Astrocyte (in vitro differentiated cells and primary cell): ENCODE measurements at places on chromosomes 13 and 19. TPM values are rescaled to one million over a fixed set of nuclear protein-coding genes. Genes with fewer than 3 reads are reported as not detected.

TMEM59L gene
- 5.6 and 8.8 TPM in 2 replicates for total RNA-seq

DNA sequence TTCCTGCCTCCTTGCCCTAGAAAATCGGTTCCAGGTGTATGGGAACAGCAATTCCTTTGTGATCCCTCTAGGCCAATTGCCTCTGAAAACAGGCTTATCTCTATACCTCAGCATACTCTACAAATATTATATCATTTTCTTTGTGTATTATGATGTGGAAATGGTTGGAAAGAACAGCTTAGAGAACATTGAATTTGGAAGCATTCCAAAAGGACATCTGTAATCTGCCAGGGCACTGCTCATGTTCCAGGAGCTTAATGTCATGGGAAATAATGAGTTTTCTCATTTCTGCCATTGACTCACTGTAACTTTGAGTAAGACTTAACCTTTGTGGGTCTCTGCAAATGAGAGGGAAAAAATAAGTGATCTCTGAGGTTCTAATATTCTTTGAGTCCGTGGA lies 147.3 kb downstream of the UFM1 start:
- no peak for DNase-seq

DNA sequence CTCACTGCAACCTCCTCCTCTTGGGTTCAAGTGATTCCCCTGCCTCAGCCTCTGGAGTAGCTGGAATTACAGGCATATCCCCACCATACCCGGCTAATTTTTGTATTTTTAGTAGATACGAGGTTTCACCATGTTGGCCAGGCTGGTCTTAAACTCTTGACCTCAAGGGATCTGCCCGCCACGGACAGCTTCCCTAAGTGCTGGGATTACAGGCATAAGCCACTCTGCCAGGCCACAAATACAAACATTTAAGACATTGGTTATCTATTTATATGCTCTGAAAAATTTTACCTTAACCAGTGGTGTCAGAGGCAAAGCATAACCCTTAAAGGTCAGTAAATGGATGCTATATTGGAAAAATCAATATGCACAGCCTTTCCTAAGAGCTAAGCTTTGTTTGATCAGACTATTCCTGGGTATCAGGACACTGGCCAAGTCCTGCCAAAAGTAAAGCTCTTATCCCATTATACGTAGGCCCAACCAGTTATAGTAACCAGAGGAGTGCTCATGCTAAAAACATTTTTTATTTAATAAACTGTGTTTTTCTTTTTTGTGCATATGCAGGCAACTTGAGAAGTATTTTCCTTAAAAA lies 56.4 kb upstream of the STARD13 start:
- no peak for DNase-seq

DNA sequence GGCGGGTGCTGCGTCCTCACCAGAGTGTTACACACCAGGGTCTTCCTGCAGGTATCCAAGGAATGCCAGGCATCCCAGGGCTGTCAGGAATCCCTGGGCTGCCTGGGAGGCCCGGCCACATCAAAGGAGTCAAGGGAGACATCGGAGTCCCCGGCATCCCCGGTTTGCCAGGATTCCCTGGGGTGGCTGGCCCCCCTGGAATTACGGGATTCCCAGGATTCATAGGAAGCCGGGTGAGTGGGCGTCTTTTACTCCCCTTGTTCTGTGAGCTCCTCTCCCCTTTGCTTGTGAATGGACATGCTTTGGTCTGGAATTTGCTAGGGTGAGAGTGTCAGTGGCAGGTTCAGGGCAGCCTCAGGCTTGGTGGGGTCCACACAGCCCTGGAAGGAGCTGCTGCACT lies 75.9 kb downstream of the RAB20 start:
- peak; percentile 57 for DNase-seq

DNA sequence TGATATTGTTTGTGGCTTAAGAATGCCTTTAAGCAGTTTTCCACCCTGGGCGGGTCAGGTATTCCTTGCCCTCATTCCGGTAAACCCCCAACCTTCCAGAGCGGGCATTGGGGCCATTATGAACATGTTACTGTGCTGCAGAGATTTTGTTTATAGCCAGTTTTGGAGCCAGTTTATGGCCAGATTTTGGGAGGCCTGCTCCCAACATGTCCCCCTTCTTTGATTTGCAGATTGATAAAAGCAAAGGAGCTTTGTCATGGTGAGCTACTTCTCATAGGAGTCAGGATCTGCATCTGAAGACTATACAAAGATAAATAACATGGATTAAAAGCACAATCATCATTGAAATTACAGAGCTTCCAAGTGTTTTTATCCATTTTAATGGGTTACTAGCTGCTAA lies 36.9 kb upstream of the ZNF562 start:
- DNase-seq: no peak

- DNase-seq: peak; percentile 98
These were observed 48.0 kb downstream of the RGCC start for GRCh38 chr13:41505209-41505835.

AMER2 gene
- total RNA-seq: 0.02 TPM in 1 of 2 replicates, not detected in the other

DNA sequence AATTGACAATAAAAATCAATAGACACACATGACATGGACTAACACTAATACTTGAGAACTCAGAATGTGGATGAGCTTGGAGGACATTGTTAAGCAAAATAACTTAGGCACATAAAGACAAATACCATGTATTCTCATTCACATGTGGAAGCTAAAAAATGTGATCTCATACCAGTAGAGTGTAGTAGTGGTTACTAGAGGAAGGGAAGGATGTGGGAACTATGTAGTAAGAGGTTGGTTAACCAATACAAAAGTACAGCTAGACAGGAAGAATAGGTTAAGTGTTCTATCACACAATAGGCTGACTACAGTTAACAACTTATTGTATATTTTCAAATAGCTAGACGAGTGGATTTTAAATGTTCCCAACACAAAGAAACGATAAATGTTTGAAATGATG lies 415.8 kb upstream of the KLF12 start:
- DNase-seq: peak; percentile 39

GRCh38 chr13:114313061-114313860 lies 1.0 kb upstream of the CHAMP1 start:
- DNase-seq: no peak

MBD3L2 gene
- total RNA-seq: 0.57 TPM in 1 of 2 replicates, not detected in the other

- no peak for DNase-seq
These were observed 239.9 kb downstream of the VWA8 start for GRCh38 chr13:41720839-41721561.

GRCh38 chr19:47188507-47189033 lies 42.4 kb downstream of the BBC3 start:
- DNase-seq: no peak

- DNase-seq: no peak
These were observed 149.7 kb upstream of the SPACA7 start for GRCh38 chr13:112226320-112227002.

DNA sequence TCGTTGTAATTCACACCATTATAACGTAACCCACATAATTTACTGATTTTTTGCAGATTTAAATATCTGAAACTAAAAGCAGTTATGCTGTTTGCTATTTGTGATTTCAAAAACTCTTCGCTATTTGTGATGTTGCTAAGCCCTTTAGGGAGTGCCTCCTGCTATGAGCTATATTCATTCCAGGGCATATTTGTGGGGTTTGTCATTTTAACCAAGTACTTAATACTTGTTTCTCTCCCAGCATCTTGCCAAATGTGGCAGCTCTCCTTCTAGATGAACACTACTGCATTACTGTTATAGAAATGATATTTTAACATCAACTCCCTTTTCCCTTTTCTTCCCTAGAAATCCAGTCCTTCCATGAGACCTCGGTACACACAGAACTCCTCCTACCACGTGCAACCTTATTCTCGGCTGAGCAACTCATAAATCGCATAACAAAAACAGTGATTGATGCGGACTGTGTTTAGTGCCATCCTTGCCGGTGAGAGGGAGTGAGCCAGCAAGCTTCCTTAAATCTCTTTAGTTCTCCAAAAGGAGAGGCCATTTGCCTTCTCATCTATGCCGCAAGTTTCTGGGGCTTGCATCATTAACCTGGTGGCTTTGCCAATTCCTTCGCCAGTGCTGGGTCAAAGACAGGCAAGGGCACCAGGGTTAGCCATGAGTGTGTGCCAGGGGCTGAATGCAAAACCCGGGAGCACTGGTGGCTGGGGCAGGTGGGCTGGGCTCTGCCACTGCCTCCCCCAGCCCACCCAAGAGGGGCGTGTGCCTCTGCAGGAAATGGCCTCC lies 33.4 kb downstream of the RFX2 start:
- DNase-seq: peak; percentile 92

- no peak for DNase-seq
These were observed 32.7 kb downstream of the FAM187B start for GRCh38 chr19:35195830-35196229.

DNA sequence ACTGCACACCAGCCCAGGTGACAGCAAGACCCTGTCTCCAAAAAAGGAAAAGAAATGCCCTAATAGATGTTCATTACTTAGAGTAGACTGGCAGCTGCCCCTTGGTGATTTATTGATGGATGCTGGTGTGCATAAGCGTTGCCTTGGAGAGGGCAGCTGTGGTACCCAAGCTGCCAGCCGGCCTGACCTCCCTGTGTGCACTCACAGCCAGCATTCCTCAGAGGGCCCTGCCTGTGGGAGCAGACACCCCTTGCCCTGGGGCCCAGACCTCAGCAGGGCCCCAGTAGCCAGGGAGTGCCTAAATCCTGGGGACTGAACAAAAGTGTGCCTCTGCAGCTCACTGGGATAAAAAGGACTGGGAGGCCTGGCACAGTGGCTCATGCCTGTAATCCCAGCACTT lies 7.8 kb upstream of the ACTN4 start:
- no peak for DNase-seq

DNA sequence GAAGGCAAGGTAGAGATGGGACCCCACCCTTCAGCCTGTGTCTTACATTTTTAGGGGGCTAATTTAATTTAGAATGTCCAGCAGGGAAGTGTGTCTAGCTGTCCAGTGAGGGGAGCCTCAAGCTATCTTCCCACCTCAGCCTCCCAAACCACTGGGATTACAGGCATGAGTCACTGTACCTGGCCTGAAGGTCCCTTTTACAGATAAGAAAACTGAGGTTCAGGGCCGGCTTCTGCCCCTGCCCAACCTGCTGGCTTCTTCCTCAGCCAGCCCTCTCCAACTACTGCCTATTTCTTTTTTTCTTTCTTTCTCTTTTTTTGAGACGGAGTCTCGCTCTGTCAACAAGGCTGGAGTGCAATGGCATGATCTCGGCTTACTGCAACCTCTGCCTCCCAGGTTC lies 19.4 kb upstream of the HOMER3 start:
- no peak for DNase-seq

DNA sequence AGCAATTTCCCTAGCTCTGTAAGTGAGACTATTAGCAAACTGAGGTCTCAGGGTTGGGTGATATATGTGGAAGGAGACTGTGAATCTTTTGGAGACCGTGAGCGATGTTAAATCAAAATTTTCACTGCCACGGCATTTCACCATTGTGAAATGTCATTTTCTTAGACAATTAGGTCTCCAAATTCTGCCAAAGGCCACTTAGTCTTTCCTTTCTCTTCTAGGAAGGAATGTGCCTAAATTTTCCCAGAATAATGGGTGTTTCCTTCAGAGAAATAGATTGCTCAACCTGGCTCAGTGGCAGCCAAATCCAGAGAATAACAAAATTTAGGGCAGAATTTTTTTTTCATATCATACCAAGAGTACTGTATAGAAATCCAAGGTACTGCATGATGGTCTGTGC lies 64.5 kb upstream of the SCEL start:
- no peak for DNase-seq
